Stimulated activated CD4-positive, alpha-beta T cell treated with anti-CD3 and anti-CD28 coated beads, Interleukin-1b, Interleukin-23, amount 100 ng/mL, for 1 hour (primary cell): ENCODE measurements at places on chromosomes 2 and 18.

DNA sequence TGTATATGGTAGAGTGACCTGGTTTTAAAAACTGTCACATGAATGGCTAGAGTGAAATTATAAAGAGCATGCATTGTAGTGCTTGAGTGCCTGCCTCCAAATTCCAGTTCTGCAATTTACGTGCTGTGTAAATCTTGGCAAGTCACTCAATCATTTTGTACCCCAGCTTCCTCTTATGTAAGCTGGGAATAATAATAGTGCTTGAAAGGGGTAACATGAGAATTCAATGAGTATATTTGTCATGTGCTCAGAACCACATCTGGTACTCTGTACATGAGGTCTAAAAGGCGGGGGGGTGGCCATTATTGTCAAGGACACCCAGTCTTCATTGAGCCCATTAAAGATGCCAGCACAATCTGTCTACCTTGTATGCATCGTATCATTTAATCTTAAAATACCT, 214.8 kb downstream of the MC4R start:
- DNase-seq, result no peak

DNA sequence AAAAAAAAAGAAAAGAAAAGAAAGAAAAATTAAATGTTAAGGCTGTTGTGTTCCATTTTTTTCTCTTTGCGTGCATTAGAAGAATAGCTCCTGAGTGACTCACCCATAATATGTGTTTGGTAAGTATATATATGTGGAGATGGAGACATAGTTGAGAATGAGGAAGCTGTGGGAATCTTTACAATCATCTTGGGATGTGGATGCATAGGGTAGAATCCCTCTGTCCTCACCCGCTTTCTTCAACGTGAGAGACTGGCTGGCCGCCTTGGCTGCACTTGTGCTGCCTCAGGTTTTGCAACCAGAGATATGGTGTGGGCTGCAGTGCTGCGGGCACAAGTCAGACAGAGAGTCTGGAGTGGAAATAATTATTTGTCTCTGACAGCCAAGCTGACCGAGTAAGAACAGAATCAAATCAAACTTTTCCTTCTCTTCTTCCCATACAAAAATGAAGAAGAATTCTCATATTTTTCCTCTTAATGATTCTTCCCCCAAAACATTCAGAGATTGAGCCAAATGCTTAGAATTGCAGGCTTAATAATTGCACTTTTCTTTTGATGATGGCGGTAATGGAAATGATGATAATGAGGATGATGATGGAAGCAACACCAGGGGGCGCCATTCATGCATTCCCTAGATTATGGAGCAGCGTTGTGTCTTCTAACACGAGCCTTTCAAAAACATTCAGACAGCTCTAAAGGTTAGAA, 48.5 kb downstream of the SERPINB7 start:
- peak; percentile 4 for DNase-seq

DNA sequence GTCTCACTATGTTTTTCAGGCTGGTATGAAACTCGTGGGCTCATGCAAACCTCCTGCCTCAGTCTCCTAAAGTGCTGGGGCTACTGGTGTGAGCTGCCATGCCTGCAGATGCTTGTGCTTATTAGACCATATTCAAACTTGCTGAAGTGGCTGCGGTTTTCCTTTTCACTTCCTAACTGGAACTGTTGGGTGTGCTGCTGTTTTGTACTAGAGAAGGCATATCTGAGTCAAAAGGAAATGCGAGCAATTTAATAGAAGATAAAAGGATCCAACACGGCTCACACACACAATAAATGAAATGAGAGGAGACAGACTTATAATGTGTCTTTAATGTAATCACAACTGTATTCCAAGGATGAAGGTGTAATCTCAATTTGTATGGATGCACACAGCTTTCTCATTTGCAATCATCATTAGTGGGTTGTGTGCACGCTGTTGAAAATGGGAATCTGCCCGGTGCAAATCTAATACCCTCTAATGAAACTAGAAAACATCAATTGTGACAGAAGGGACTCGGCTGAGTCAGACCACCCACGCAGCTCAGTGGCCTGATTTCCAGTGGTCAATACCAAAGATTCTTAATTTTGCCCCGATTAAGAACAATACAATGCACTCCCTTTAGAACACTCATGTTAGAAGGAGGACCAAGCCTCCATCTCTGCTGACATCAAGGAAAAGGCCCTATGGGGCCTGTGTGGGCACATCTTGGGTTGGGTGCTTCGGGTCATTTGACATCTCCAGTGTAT, 532.7 kb downstream of the TDRD15 start:
- no peak for DNase-seq

DNA sequence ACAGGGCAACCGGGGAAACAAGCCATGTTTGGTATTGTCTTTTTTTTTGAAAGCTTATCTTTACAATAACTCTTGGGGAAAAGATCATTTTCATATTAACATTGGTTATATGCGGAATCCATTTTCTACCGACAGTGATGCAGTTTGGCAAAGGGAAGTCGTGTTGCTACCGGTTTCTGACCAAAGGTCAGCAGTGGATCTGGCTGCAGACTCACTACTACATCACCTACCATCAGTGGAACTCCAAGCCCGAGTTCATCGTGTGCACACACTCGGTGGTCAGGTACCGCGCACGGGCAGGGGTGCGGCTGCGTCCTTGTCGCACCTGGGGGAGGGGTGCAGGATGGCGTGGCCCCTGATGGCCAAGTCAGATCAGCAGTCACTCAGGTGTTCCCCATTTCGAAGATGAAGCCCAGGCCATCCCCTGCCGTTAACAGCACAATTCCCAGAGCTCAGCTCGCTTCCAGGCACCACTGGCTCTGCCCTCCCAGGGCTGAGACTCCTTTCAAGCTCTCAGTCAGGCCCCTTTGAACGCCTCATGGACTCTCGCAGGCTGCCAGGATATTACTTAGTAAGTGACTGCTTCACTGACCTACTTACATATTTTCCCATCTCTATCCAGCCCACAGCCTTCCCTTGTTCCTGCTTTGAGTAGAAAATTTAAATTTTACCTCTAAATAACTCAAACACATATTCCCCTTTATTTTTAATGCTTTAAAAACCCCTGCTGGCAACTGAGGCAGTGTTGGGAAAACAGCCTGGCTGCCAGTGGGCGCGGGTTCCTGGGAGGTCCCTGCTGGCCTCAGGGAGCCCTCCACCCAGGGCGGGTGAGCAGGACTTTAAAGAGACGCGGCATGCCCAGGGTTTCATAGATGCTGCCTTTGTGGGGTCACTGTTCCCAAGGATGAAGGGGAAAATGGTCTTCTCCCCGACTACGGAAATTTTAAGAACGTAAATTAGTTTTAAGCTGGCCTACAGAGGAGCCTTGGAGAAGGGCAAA, 33.6 kb upstream of the RPL31 start:
- DNase-seq, result no peak

- DNase-seq, result no peak
Measured at GRCh38 chr2:98773169-98773568, 42.2 kb upstream of the MGAT4A start.

DNA sequence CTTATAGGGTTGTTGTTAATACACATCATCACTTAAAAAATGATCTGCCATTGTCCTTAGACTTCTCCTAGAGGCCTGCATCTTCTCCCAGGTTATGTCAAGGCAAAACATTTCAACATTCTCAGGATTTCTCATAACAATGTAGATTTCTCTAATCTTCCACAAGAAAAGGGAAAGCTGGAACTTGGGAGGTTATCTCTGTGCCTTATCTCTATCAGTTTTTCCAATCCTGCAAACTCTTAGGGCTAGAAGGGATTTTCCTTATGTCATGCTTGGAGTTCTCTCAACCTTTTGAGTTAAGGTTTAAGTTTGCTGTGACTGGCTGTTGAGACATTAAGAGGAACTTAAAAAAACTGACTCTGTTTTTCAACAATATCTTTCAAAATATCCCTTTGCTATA, 300.6 kb upstream of the TFPI start:
- DNase-seq, result no peak

GRCh38 chr2:10326707-10327594, 24.2 kb downstream of the HPCAL1 start:
- no peak for DNase-seq

DNA sequence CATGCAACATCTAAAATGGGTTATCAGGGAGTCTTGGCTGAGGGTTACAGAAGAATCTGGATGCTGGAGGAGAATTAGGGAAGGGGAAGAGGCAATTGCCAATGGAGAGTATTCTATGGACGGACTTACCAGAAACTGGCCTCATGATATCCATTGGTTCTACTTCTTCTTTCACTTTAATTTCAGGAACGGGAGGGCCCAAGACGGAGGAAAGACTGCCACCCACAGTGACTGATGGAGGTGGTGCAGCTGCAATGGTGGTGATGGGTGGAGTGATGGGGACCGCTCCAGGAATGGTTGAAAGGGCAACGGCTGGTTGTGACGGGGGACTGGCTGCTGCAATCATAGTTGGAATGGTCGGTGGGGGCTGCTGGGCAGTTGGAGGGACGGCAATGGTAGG, 69.1 kb upstream of the AMMECR1L start:
- no peak for DNase-seq

- no peak for DNase-seq
Measured at GRCh38 chr18:51425475-51425874, 228.0 kb upstream of the MEX3C start.
